CD4-positive, alpha-beta T cell (primary cell): ENCODE measurements at places on chromosomes 1 and 21. TPM values are rescaled to one million over a fixed set of nuclear protein-coding genes. Genes with fewer than 3 reads are reported as not detected.

HUNK gene
- not detected for total RNA-seq

HSPB7 gene
- not detected for total RNA-seq

MEX3A gene
- 0.27 TPM for total RNA-seq

OR10K1 gene
- total RNA-seq = not detected

KRTAP11-1 gene
- total RNA-seq = not detected

KPNA6 gene
- 47.1 TPM for total RNA-seq

SLC44A3 gene
- total RNA-seq = 0.36 TPM

SCMH1 gene
- 14.4 TPM for total RNA-seq

RPE65 gene
- total RNA-seq = not detected

MPC2 gene
- 54.4 TPM for total RNA-seq

PRPF38B gene
- total RNA-seq = 120 TPM

NR1I3 gene
- total RNA-seq = not detected

CELA2A gene
- total RNA-seq = not detected

GBP3 gene
- total RNA-seq = 20.7 TPM

F3 gene
- total RNA-seq = not detected

SLC9C2 gene
- total RNA-seq = not detected

BLACAT1 gene
- not detected for total RNA-seq

PRELP gene
- not detected for total RNA-seq

RGS13 gene
- total RNA-seq = 0.30 TPM

PPIAL4G gene
- total RNA-seq = 0.14 TPM

GJB3 gene
- total RNA-seq = not detected

KRTAP7-1 gene
- not detected for total RNA-seq

FCER1G gene
- 2.0 TPM for total RNA-seq

TNFRSF9 gene
- 0.52 TPM for total RNA-seq
